ENCODE measurements at places on chromosomes 3 and 15.

- DNase-seq = no peak
Observed at GRCh38 chr3:180252683-180253082, 215.9 kb upstream of the PEX5L start.

- DNase-seq = no peak
Observed at GRCh38 chr3:53222183-53222901, 33.5 kb downstream of the TKT start.

GRCh38 chr3:149340310-149340933 lies 7.0 kb upstream of the TM4SF18 start:
- no peak for DNase-seq

- DNase-seq = no peak
Observed at GRCh38 chr3:86985181-86985826, 5.6 kb downstream of the VGLL3 start.

GRCh38 chr3:41502023-41502422 lies 302.7 kb downstream of the CTNNB1 start:
- no peak for DNase-seq

- no peak for DNase-seq
Observed at GRCh38 chr15:28068930-28069329, 30.2 kb downstream of the OCA2 start.

DNA sequence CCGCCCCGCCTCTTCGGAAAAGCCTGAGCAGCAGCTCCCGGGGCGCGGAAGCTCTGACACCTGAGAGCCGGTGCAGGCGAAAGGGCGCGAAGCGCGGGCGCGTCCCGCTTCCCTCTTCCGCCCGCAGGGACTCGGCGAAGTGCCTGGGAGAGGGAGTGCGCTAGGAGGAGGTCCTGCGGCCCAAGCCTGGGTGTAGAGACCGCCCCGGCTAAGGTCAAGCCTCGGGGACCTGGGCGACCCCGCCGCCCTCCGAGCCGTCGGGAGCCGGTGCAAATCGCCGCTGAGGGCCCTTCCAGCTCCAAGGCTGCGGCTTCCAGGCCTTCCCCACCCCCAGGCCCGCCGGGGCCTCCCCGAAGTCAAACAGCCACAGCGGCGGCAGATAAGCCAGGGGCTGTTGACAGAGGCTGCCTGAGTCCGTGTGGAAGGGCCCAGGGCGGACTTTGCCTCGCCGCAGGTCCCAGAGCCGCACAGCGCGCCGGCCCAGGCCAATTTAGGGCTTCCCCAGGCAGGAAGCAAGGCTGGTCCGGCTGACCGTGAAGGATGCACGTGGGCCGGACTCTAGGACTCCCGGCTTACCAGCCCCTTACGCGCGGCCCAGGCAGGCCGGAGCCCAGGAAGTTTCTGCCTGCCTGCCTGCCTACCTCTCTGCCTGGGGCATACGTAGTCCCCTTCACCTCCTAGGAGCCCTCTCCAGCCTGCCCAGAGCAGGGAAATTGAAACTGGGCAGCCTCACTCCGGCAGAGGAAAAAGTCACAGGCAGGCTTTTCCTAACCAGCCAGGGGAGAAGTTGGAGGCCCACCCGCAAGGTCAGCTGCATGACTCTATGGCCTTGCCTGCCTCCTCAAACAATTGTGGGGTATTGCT lies 2.3 kb downstream of the ITPKA start:
- DNase-seq = no peak

DNA sequence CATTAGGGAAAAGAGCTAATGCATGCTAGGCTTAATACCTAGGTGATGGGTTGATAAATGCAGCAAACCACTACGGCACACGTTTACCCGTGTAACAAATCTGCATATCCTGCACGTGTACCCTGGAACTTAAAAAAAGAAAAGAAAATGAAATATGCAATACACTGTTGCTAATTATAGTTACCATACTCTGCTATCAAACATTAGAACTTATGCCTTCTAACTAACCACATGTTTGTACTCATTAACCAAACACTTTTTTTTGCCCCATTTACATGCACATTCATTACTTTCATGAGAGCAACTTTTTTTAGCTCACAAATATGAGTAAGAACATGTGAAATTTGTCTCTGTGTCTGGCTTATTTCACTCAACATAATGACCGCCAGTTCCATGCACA lies 253.1 kb downstream of the CGGBP1 start:
- no peak for DNase-seq

- no peak for DNase-seq
Observed at GRCh38 chr15:89885611-89886010, 8.2 kb downstream of the AP3S2 start.

DNA sequence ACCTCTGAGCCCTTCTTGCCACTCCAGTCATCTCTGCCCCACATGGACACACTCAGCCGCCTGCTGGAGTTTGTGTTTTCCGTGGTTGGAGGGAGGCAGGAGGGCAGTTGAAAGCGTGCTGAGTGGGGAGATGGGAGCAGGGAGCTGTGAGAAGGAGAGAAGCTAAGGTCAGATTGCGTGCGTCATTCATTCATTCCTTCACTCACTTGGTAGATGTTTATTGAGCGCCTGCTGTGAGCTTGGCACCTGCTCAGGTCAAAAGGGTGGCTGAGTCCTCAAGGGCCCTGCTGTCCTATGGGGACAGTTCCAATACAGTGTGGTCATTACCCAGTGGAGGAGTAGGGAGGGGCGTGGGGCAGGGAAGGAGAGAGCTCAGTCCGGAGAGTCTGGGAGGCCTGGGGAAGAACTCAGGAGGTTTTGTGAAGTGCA lies 23.5 kb downstream of the LIMD1 start:
- DNase-seq = no peak

GRCh38 chr3:14126017-14126886 lies 1.4 kb downstream of the TMEM43 start:
- DNase-seq = no peak

GRCh38 chr15:82950746-82951370 lies 1.7 kb downstream of the HOMER2 start:
- no peak for DNase-seq

DNA sequence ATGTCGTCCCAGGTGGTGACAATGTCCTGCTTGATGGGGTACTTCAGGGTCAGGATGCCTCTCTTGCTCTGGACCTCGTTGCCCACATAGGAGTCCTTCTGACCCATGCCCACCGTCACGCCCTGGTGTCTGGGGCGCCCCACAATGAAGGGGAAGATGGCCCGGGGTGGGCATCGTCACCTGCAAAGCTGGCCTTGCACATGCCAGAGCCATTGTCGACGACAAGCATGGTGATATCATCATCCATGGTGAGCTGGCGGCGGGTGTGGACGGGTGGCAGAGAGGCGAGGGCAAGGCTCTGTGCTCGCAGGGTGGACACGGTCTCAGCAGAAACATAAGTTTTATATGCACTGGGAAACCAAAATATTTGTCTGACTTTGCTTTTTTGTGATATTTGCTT lies 163.1 kb downstream of the WDR76 start:
- no peak for DNase-seq

- no peak for DNase-seq
Observed at GRCh38 chr3:13135811-13136321, 62.6 kb upstream of the IQSEC1 start.

DNA sequence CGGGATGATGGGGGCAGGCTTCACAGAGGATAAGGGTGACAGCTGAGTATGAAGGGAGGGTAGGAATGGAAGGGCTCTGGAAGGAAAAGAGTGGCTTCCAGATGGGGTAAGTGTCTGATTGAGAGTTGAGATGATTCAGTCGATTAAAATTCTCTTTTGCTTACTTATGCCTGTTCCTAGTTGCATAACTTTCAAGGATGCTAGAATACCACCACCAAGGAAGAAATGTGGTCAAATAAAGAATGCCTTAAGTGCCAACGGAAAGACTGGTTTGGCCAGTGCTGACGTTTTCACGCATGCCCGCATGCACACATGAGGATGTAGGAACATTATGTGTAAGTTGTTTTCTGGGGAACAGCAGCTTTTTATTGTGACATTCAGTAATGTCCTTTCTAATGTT lies 263.4 kb upstream of the WNT5A start:
- DNase-seq = peak; percentile 88

- DNase-seq = no peak
Observed at GRCh38 chr3:11774296-11774877, 72.3 kb downstream of the TAMM41 start.

GRCh38 chr3:136283627-136284026 lies 33.5 kb downstream of the PCCB start:
- no peak for DNase-seq

DNA sequence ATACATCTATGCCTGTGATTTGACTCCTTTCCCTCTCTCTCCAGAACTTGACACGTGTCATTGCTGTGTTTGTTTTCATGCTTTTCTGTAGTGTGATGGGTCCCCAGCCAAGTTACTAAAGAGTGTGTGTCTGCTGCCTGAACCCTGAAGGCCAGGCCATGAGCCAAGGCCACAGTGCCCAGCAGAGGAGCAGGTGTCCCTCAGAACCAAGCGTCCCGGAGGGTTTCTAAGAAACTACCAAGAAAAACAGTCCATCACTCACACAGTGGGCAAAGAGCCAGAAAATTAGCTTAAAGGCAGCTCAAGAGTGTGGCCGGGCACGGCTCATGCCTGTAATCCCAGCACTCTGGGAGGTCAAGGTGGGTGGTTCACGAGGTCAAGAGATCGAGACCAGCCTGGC lies 35.2 kb downstream of the FBXO45 start:
- no peak for DNase-seq

GRCh38 chr15:74317820-74318375 lies 49.5 kb downstream of the CYP11A1 start:
- DNase-seq = peak; percentile 69

GRCh38 chr3:127488141-127488672 lies 102.3 kb downstream of the TPRA1 start:
- no peak for DNase-seq

Data from kidney epithelial cell (primary cell).